ENCODE measurements at places on chromosomes 1 and 21. TPM values are rescaled to one million over a fixed set of nuclear protein-coding genes. Genes with fewer than 3 reads are reported as not detected.

GRCh38 chr1:160558660-160559380 is 20.5 kb downstream of the CD84 start:
- DNase-seq: no peak

Gene OR2T11
- polyA plus RNA-seq: not detected

Gene ARHGAP29
- polyA plus RNA-seq: 0.57 TPM

DNA sequence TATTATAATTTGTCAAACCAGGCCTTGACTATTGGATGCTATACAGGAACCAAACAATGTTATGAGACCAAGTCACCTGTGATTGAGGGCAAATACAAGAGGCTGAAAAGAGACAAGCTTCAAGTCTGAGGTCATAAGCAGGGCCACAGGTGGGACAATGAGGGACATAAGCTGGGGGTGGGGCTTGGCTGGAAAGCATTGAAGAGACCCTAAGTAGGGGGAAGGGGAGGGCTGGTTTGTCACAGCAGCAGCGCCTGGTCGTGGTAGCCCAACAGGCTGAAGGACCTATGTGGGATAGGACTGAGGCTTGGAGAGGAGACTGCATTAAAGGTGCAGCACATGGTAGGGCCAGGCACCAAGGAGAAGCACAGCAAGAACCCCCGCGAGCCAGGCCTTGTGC is 17.9 kb downstream of the HMGN2 start:
- no peak for DNase-seq

DNA sequence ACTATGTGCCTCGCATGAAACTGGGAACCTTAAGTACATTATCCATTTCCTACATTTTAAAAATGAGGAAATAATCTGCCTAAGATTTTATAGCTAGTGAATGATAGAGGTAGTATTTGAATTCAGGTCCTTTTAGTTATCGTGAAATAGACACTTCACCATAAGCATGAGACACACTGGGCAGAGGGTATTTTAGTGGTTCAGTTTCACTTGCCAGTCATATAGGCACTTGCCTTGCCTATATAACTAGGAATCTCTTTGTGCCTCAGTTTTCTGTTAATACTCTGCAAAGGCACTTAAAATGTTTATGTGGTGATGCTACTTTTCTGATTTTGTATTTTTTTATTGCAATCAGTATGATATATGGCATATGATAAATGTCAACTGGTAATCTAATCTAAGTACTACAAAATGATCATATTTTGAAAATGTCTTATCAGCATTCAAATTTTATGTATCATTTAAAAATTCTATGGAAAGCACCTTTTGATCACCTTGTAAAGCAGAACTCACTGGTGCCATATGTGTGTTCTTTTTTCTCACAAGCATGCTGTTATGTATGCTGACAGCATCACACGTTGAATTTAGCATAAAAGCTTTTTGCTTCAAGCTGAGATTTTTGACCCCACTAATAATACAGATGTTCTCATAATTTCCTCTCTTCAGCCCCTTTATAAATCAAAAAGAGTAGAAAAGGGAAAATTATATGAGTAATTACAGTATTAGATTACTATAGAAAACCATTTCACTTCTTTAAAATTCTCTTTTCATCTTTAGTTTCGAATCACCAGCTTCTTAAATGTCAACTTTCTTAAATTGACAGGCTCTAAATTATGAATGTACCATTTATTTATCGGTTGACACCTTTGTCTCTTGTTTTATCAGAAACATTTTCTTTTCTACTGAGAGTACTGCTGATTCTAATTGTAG is 52.6 kb downstream of the RPS6KC1 start:
- no peak for DNase-seq

Gene ALX3
- 0.20 TPM for polyA plus RNA-seq

GRCh38 chr1:89311757-89312156 is 39.1 kb upstream of the GBP5 start:
- no peak for DNase-seq

- DNase-seq: no peak
Observed at GRCh38 chr1:25343872-25344271, 5.7 kb downstream of the TMEM50A start.

Gene DDAH1
- polyA plus RNA-seq: 12.4 TPM

All from H1 (cell line).